ENCODE measurements at places on chromosomes 11 and 22.

DNA sequence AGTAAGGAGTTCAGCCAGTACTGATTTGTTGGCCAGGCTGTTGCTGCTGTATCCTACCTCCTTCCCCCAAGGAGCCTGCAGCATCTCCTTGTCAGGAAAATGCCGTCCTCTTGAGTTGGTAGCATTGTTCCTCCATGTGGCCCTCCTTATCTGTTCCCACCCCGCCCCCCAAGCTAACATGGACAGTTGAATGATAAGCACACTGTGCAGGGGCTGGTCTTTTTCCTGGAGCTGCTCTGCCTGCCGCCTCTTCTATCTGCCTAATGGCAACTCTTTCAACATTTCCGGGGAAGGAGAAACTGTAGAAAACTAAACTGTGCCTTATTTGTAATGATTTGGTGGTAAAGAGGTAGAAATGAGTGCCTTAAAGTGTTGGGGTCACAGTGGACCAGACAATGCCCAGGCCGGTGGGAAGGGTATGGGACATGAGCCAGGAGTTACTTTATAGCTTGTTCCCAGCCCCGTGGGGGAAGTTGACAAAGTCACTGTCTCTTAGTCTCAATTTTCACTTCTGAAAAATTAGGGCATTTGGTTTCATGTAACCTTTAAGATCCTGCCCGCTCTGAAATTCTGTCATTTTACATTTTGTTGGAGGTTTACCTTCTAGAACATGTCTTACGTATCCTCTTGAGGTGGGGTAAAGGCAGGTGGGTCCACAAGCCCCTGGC lies 4.5 kb downstream of the FAM118A start:
- no peak for DNase-seq

GRCh38 chr11:132062031-132062430 lies 691.6 kb downstream of the NTM start:
- DNase-seq, result no peak

DNA sequence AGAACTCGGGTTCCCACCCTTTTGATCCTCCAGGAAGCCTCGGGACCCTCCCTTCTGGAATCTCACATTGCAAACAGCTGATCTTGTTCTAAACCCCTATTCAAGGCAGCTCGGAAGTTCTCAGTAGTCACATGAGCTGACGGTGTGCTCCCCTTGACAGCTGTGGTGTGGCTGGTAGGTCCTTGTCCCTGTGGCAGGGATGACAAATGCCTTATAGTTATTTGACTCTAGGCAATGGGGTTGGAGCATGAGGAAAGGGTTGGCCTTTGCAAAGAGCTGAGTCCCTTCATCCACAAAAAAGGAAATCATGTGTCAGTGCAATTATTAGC lies 23.6 kb downstream of the EIF4G2 start:
- DNase-seq, result no peak

GRCh38 chr11:69362315-69362714 lies 68.4 kb downstream of the MYEOV start:
- no peak for DNase-seq

DNA sequence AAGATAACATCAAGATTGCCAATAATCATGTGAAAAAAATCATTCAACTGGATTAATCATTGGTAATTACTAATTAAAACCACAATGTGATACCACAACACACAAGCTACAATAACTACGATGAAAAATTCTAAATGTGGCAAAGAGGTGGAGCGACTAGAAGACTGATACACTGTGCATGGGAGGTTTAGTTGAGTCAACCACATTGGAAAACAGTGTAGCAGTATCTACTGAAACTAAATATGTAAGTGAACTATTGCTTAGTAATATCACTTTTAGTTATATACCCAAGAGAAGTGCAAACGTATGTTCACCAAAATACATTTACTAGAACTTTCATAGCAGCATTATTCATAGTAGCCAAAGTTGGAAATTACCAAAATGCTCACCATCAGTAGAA lies 359.9 kb downstream of the ETS1 start:
- DNase-seq, result no peak

DNA sequence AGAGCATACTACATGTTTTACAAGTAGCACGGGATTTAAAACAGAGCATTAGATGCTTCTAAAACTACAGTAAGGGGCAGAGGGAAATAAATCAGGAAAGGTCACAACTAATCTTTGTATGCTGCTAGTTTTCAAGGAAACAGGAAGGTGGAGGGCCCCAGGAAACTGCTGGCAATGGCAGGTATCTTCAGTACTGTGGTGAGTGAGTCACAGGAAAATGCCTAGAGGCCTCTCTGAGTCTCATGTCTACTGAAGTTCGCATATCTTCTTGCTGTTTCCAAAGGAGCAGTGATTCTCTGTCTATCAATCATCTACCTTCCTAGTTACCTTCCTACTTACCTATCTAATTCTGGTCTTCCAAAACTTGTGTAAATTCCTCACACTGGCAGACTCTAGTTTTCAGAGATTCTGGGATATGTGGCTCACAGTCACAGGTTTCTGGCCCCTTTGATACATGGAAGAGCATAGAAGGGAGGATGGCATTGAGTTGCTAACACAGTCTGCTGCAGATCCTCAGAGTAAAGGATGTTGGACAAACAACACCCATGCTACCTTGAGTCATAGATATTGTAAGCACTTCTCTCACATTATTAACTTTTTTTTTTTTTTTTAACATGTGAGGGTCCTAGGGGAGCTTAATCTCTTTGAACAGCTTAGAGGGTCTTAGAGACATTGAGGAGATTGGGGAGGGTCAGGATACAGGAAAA lies 58.8 kb upstream of the SYN3 start:
- DNase-seq, result no peak

DNA sequence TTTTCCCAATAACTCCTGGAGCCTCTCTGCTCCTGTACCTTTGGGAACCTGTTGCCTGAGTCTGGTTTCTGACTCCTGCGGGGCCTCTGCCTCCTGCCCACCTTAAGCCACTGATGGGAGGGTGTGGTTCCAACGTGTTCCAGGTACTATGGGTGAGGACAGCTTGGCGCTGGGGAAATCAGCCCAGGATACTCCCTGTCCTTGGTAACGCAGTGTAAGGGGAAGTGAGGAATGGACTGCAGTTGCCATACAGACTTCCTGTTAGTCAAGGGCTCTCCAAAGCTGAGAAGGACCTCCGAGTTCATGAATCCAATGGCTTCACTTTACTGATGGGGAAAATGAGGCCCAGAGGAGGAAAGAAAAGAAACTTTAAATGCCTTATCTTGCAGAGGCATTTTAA lies 1.2 kb upstream of the MARK2 start:
- no peak for DNase-seq

Data from activated CD4-positive, CD25-positive, alpha-beta regulatory T cell (primary cell).